ENCODE measurements at places on chromosomes 2 and 18.

GRCh38 chr2:31660165-31660564, 79.4 kb upstream of the SRD5A2 start:
- no peak for DNase-seq

DNA sequence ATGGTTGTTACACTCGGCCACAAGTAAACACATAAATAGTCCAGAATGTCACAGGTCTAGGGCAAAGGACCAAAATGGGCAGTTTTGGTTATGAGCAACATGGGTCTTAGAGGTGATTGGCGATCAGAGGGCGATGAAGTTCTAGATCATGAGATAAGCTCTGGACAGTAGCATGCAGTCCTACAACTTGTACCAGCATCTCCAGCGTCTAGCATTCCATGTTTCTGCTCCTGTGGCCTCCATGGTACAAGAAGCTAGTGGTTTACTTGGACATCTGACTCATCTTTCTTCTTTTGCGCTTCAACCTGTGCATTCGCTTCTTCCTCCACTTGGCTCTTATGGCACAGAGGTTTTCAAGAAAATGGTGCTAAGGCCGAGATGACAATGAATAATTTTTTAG, 8.9 kb upstream of the MMADHC start:
- no peak for DNase-seq

DNA sequence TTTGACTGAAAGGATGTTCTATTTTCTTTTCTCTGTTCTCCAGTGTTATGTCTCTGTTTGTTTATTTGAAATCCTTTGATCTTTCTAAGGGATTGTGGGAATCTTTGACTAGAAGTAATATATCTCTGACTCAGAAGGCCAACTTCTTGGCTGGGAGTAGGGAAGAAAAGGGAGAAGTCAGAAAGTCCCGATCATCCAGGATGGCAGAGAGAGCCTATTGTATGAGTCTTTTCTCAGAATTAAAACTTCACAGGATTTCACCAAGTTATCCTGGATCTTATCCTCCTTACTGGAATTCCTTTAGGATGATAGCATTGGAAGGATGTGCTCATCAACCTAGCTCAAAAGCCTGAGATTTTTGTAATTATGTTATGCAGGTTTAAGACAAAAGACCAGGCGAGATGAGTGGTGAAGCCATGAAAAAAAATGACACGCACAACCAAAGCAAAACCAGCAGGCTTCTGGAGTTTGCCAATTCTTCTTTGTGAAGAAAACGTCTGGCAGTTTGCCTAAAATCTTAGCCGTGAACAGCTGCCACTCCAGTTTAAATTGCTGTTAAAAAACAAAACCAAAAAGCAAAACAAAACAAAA, 383.6 kb upstream of the SMIM21 start:
- no peak for DNase-seq

GRCh38 chr2:212117926-212118325, 420.7 kb downstream of the ERBB4 start:
- no peak for DNase-seq

DNA sequence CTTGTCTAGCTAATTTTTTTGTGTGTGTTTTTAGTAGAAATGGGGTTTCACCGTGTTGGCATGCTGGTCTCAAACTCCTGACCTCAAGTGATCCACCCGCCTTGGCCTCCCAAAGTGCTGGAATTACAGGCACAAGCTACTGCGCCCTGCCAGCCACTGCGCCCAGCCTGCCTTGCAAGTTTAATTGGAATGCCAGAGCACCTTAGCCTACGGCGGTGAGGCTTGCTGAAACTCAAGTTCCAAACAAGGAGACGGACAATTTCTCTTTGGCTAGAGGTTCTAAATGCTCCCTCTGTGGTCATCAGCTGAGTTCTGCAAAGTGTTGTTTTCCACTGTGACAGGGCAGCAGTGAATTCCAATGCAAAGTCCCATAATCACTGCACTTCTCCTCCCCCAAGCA, 583.4 kb downstream of the KCNJ3 start:
- DNase-seq: no peak

GRCh38 chr2:201383136-201383535, 26.0 kb upstream of the FLACC1 start:
- DNase-seq: no peak

GRCh38 chr2:152508446-152508845, 173.5 kb downstream of the FMNL2 start:
- no peak for DNase-seq

DNA sequence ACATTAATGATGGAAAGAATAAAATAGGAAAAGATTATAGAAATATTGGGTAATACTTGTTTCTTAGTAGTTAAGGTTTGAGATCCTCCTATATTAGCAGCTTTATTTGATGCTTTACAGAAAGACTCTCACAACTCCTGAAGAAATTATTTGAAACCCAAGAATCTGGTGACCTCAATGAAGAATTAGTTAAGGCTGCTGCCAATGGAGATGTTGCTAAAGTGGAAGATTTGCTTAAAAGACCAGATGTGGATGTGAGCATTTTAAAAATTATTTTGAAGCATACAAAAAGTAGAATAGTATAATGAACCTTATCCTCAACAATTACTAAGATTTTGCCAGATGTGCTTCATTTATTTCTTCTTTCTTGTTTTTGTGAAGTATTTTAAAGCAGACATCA, 59.1 kb downstream of the MIB1 start:
- DNase-seq: no peak

DNA sequence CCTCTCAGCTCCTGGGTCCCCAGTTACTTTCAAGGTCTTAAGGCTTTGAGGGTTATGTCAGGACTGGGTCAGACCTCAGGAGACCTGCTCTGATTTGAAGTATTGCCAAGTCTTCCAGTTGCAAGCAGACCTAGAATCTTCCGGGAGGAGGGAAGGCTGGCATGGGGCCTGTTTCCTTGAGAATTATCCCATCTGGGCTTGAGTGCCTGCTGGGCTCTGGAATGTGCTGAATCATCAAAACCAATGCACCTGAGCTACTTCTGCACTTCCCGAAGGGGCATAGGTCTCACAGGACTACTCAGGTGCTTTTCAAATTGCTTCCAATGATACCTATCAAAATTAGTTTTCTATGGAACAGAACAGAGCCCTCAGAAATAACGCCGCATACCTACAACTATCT, 327.3 kb downstream of the XIRP2 start:
- no peak for DNase-seq

DNA sequence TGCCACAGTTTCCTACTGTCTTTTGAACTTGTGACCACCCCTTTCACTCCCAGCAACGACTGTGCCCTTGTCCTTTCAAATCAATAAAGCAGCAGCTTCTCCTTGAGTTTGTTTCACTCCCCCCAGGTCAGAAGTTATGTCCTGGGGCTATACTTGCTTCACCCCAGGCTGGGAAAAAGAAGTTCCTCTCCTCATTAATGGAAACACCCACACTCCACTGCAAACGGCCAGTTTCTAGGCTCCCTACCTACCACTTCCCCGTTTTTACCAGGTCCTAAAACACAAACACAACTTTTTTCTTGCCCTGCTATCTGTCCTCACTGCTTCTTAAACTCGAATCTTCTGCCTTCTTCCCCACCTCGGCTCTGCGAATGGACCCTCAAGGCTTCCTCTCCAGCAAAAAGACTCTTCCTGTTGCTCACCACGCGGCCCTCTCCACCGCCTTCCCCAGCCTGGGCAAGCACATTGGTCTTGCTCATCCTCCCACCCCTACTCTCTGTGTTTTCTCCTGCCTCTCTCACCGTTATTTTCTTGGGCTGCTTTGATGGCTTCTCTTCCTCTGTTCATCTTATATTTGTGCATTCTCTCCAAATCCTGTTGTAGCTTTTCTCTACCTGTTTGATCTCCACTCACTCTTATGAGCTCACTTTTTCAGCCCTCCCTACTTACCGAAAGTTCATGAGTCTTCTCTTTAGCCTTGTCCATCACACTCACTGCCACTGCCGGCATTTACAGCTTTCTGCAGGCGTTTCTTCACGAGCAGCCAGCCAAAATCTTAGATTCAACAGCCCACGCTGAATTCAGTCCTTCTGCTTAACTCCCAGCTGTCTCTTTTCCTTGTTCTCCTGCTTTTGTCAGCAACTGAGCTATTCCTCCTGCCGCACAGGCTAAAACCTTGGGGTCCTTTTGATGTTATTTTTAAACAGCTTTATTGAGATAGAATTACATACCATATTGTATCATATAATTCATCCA, 7.0 kb upstream of the SP5 start:
- DNase-seq: peak; percentile 39

DNA sequence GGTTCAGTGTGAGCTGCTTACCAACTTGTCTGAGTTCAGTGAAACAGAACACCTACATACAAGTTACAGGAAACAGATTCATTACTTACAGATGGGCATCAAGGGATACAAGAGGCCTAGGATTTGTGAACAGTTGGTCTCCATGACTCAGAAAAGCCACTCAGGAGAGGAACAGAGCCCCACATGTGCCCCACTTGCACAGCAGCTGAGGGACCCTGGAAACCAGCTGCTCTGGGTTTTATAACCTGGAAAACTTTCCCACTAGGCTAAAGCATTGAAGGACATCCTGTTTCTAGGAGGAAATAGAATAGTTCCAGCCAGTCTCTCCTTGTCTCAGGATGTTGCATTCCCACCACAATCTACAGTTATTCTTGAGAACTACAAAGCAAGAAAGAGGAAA, 530.0 kb downstream of the ZNF804A start:
- no peak for DNase-seq

- no peak for DNase-seq
Measured at GRCh38 chr18:76687304-76687962, 134.9 kb upstream of the ZNF236 start.

DNA sequence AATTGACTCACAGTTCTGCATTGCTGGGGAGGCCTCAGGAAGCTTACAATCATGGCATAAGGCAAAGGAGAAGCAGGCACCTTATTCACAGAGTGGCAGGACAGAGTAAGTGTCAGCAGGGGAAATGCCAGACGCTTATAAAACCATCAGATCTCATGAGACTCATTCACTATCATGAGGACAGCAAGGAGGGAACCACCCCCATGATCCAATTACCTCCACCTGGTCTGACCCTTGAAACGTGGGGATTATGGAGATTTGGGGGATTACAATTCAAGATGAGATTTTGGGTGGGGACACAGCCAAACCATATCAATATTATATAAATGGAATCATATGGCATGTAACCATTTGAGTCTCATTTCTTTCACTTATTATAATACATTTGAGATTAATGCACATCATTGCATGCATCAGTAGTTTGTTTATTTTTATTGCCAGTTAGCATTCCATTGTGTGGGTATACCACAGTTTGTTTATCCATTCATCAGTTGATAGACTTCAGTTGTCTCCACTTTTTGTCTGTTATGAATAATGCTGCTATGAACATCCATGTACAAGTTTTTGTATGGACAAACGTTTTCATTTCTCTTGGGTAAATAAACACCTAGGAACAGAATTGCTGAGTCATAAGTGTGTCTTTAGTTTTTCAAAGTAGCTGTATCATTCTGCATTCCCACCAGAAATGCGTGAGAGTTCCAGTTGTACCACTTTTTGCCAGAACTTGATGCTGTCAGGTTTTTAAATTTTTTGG, 5.8 kb upstream of the SRBD1 start:
- no peak for DNase-seq

DNA sequence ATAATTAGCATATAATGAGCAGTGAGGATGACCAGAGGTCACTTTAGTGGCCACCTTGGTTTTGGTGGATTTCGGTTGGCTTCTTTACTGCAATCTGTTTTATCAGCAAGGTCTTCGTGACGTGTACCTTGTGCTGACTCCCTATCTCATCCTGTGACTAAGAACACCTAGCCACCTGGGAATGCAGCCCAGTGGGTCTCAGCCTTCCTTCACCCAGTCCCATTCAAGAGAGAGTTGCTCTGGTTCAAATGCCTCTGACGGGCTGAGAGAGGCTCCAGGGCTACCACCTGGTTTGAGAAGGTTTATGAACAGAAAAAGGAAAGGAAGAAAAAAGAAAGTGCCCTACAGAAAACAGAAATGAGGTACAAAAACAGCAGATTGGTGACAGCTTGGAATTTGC, 738.7 kb downstream of the SOCS6 start:
- no peak for DNase-seq

DNA sequence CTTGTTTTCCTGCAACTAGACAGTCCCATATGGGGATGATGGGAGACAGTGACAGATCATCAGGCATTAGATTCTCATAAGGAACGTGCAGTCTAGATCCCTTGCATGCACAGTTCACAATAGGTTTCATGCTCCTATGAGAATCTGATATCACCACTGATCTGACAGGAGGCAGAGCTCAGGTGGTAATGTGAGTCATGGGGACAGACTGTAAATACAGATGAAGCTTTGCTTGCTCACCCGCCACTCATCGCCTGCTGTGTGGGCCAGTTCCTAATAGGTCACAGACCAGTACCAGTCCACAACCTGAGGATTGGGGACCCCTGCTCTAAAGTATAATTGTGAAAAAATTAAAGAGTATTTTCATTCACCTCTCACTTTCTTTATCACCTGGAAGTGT, 23.6 kb upstream of the RAB1A start:
- DNase-seq: no peak

- no peak for DNase-seq
Measured at GRCh38 chr2:72330652-72331051, 183.0 kb upstream of the CYP26B1 start.

- DNase-seq: no peak
Measured at GRCh38 chr18:74062037-74062436, 85.6 kb downstream of the FBXO15 start.

DNA sequence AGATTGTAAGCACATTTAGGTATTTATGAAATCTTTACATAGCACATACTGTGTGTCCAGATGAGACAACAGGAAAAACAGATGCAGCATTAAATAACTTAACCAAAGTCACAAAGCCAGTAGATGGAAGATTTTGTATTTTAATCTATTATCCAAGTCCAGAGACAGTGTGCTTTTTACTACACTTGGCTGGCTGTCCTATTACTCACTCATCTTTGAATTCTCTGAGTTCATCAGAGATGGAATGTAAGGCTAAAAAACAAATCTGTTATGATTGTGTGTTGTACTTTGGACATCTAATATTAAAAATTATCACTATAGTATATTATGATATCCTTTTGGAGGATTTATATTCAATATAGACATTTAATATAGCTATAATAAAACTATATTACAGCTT, 1189.4 kb downstream of the DSC3 start:
- DNase-seq: no peak

- no peak for DNase-seq
Measured at GRCh38 chr18:75482880-75483279, 55.4 kb upstream of the SMIM21 start.

- DNase-seq: no peak
Measured at GRCh38 chr18:22800551-22800951, 132.6 kb upstream of the RBBP8 start.

GRCh38 chr2:175309799-175310198, 128.3 kb upstream of the ATP5MC3 start:
- DNase-seq: peak; percentile 68

- DNase-seq: peak; percentile 17
Measured at GRCh38 chr2:42249284-42249683, 80.1 kb downstream of the EML4 start.

Data from Kasumi-1 (cell line).